Body of pancreas (tissue), 4 donors: ENCODE measurements at places on chromosomes 5 and 9.

DNA sequence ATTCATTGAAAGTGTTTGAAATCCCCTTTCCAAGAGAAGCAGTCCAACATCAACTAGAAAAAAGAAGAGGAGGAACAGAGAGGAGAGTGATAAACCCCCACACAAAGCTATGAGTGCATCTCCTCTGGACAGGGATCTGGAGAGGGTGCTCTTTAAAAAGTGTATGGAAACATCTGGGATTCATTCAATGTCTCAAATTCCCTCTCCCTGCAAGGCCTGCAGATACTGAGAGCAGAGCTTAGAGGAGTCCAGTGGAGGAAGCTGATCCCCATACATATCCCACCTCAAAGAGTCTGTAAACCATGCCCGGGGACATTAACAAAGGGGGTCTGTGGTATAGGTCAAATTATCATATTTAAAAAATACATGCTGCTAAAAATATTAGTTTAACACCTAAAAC lies 2.2 kb downstream of the SPOCK1 start:
- no peak for DNase-seq

GRCh38 chr5:2149195-2149539 lies 266.4 kb upstream of the IRX4 start:
- DNase-seq: no peak

GRCh38 chr5:14296533-14297331 lies 153.6 kb downstream of the TRIO start:
- DNase-seq: peak; percentile 28

GRCh38 chr5:130002183-130002582 lies 97.9 kb downstream of the CHSY3 start:
- no peak for DNase-seq

GRCh38 chr9:91905237-91905650 lies 44.8 kb downstream of the ROR2 start:
- DNase-seq: no peak

GRCh38 chr5:158938200-158938599 lies 161.5 kb downstream of the EBF1 start:
- DNase-seq: no peak

GRCh38 chr9:107878462-107878861 lies 388.9 kb upstream of the KLF4 start:
- no peak for DNase-seq
